ENCODE measurements at places on chromosomes 16 and 17.

- DNase-seq, result no peak
Observed at GRCh38 chr17:1011760-1012735, 15.1 kb downstream of the TIMM22 start.

DNA sequence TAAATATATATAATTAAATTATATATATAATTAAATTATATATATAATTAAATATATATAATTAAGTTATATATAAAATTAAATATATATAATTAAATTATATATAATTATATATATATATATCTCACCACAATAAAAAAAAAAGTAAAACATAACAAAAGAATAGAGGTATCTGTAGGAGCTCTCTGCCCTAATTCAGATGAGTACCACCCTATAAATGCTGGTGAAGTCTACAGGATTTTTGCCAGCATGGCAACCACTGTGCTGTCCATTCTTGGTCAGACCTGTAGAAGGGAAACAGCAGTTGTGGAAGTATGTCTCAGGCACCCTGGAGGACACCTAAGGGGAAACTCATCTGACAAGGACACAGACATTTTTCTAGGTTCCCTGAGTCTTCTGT lies 259.7 kb downstream of the PRKCA start:
- DNase-seq, result no peak

DNA sequence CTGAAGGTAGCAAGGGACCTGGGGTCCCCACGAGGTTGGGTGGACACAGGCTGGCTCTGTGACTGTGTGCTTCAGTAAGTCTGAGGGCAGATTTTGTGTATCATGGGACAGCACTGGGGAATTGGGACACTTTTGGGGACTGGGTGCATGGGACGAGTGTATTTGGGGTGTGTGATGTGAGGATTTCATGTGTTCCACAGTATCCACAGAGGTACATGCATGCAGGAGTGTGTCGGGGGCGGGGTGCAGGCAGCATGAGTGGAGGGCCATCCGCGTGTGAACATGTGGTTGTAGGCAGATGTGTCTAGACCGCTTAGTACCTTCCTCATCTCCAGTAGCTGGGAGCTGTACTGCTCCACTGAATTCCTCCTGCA lies 1.1 kb upstream of the DLX3 start:
- no peak for DNase-seq

GRCh38 chr16:3490911-3491629 lies 4.2 kb downstream of the C16orf90 start:
- DNase-seq, result no peak

DNA sequence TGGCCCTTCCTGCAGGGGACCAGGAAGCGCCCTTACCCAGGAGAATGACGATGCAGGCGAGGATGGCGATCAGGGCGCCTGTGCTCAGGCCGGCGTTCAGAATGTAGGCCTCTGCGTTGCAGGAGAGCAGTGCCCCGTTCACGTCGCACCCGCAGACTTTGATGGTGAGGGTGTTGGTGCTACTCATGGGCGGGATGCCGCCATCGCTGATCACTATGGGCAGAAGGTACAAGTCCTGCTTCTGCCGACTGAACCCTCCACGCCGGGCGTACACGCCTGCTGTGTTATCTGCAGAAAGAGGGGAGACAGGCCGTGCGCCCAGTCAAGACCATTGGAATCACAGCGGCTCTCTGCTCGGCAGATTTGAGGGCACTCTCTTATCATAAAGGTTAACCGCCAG lies 171.1 kb downstream of the CDH11 start:
- no peak for DNase-seq

GRCh38 chr16:24853830-24854229 lies 8.1 kb downstream of the SLC5A11 start:
- no peak for DNase-seq

DNA sequence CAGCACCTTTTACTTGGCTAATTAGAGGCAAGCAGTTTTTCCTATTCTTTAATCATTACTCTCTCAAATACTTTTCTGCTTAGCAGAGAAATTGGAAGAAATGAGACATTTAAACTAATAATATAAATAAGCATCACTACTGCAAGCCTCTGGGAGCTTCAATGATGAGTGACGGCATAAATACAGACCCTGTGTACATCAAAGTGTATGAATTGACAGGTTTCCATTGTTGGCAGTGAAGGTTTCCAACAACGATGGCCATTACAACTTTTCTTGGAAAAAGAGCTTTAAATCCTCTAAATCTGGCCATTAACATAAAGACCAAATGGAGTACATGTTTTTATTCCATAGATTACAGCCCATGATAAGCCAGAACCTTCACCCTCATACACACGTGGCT lies 39.4 kb upstream of the CACNG5 start:
- DNase-seq, result no peak

GRCh38 chr16:57566436-57566835 lies 24.0 kb downstream of the ADGRG5 start:
- DNase-seq, result no peak

DNA sequence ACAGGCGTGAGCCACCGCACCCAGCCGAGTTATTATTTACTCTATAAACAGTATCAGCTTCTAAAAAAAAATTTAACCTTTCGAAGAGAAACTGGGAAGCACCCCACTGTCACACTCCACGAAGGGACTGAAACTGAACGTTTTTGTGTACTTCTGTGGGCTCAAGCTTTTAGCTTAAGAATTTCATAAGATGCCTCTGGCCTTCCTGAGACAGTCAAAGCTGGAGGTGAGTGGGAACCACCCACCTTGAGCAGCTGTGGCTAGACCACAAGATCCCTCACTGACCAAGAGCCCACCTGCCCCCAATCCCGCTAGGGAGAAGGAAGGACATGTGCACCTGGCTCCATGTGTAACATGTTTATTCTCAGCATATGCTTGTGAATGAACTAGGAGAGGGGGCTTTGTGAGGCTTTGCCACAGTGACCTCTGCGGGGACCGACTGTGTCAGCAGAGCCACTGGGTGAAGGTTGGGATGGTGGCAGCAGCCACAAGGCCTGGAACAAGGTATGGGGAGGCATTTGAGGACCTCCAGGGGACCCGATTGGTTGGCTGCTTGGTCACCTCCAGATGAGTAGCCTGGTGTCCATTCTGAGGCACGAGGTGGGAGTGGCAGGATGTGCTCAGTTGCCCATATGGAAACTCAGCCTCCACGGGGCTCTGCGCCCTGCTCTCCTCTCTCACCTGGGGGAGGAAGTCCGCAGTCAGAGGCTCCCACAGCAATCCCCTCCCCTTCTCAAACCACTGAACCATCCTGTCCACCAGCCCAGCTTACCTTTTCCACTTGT lies 4.8 kb downstream of the DPEP3 start:
- DNase-seq, result no peak

Data from SIG-M5 (cell line).